ENCODE measurements at places on chromosomes 16 and 17.

- DNase-seq = no peak
Measured at GRCh38 chr16:56856876-56857447, 8.0 kb upstream of the SLC12A3 start.

- DNase-seq = no peak
Measured at GRCh38 chr16:7382521-7382920, 49.9 kb downstream of the RBFOX1 start.

DNA sequence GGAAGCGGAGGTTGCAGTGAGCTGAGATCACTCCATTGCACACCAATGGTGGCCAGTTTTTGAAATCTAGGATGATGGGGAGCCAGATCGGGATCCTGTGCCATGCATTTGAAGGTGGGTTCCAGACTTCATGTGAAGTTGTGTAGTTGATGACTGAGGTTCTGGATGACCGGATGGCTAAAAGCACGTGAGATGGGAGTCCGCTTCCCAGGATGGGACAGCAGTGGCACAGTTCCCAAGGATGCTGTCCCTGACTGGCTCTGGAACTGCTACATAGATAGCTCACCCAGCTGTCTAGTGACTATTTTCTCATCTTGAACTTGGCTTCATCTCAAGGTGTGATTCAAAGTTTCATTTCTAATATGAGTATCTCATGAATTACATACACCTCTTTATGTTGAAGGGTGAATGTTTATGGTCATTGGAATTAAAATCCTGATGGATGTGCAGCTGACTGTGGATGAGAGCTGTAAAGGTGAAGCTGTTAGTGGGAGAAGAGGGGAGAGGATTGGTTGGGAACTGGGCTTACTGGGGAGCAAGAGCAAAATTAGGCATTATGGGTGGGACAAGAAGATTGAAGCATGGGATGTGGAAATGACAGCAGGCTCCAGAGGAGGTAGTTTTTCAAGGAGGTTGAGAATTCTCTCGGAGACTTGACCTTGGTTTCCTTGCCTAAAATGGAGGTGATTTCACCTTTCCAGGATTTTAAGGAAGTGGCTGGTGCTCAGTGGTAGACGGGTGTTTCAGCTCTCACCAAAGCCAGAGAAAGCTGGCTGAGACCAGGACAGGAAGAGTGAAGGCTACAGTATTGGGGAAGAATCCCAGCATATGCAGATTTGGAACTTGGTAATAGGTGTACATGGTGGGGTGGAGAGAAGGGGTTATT, 8.2 kb downstream of the TUFM start:
- no peak for DNase-seq

- DNase-seq = peak; percentile 81
Measured at GRCh38 chr17:37024181-37024637, 75.5 kb downstream of the AATF start.

- no peak for DNase-seq
Measured at GRCh38 chr17:47077576-47077975, 98.5 kb upstream of the RPRML start.

- no peak for DNase-seq
Measured at GRCh38 chr16:67917140-67917851, 14.4 kb downstream of the CTRL start.

- DNase-seq = no peak
Measured at GRCh38 chr17:12664894-12665262, 812 bp upstream of the MYOCD start.

DNA sequence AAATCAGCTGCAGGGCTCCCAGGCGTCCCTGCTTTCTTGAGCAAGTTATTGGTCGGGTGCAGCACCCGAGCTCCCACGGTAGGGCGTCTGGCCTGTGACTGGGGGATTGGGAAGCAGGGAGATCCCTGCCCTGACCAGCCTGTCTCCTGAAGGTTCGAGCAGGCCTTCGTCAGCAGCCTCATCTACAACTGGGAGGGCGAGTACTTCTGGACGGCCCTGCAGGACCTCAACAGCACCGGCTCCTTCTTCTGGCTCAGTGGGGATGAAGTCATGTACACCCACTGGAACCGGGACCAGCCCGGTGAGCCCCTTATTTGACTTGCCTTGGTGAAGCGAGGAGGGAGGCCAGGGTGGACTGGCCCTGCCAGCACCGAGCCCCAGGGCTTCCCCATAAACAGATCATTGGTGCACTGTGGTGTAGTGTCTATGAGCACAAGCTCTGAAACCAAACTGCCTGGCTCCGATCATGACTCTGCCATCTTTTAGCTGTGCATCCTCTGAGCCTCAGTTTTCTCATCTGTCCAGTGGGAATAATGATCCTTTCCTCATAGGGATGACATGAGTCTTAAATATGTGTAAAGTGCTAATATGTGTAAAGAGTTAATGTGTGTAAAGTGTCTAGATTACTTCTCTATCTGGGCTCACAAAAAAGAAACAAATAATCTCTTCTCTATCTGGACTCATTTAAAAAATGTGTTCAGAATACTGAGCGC, 48.9 kb downstream of the MRC2 start:
- no peak for DNase-seq

DNA sequence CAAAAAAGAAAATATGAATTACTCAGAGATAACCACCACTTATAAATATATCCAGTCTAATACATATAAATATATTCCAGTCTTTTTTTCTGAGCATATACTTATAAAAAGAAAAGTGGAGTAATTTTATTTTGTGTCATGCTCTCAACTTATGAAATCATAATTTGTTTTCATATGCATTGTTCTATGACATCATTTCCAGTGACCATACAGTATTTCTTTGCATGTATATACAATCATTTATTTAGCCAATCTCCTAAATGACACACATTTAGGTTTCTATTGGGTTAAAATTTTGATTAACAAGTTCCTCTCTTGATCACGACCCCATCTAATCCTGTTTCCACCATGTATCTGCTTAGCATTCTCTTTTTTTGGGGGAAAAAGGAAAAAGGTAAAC, 16.4 kb upstream of the NDEL1 start:
- no peak for DNase-seq

GRCh38 chr17:12055889-12056288, 35.2 kb downstream of the MAP2K4 start:
- DNase-seq = no peak

DNA sequence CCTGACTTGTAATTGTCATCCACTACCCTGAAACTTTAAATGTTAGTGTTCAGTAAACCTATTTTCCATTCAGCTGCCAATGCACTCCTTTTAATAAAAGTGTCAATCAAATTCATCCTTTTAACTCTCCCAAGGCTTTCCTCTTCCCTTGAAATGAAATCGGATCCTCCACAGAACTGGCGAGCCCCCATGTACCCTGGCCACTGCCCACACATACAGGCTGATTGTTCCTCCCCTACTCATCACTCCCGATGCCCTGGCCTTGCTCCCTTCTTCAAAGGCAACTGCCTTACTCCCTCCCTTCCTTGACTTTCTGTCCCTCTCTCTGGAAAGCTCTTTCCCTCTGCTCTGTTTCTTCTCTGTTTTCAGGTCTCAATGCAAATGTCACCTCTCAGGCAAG, 7.6 kb downstream of the KRT33A start:
- DNase-seq = no peak

- peak; percentile 53 for DNase-seq
Measured at GRCh38 chr17:48907713-48908046, 527 bp upstream of the UBE2Z start.

- DNase-seq = no peak
Measured at GRCh38 chr17:6575596-6575988, 19.2 kb upstream of the PITPNM3 start.

DNA sequence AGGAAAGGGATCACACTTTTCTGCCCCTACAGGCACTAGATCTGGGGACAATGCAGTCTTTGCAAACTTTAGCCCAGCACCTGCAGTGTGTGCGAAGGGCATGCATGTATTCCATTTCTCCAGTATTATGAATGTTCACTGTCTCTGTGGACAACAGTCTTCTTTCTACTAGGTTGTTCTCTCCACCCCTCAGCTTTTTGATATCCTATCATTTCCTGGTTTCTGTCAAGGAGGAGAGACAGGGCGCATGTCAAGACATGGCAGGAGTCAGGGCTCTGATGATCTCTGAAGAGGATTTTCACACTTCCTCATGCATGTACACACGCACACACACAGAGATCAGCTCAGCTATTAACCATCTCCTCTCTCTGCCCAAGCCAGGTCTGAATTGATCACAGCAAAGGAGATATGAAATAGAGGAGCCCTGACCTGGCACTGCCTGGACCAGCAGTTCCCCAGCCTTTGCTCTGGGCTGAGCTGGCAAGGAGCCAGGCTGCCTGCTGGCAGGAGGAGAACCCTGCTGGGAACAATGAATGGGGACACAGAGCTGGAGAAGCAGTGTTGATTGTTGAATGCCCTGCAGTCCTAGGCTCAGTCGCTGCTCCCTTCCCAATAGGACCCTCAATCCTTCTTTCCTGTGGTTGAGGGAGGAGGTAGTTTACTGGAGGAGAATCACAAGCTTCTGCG, 2.6 kb downstream of the GPR179 start:
- no peak for DNase-seq

- no peak for DNase-seq
Measured at GRCh38 chr17:10741416-10742135, 11.8 kb upstream of the TMEM220 start.

GRCh38 chr17:51385208-51385607, 124.9 kb downstream of the UTP18 start:
- DNase-seq = no peak

DNA sequence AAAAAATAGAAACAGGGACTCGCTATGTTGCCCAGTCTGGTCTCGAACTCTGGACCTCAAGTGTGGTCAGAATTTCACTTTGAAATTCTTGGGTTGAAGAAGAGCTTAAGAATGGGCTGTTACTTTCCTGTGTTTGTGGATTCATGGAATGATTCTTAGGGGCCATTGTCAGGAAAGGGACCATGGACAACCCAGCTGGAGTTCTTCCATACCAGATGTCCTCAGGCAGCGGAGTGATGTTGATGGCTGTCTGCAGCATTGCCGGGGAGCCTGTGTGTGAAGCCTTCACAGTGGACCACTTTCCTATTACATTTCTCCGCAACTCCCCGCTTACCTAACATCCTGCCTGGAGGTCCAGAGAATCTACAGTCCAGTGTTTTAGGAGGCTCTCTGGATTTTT, 145.9 kb downstream of the CLEC16A start:
- DNase-seq = no peak

- no peak for DNase-seq
Measured at GRCh38 chr17:47276444-47276843, 22.8 kb downstream of the ITGB3 start.

DNA sequence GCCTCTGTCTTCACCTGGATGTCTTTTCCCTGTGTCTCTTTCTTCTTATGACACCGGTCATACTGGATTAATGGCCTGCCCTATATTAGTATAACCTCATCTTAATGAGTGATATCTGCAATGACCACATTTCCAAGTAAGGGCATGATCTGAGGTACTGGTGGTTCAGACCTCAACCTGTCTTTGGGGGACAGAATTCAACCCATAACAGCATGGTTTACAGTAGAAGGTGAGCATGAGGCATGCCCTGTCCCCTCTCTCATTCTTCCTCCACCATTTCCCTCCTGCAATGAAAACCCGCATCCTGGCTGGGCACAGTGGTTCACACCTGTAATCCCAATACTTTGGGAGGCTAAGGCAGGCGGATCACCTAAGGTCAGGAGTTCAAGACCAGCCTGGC, 2.8 kb upstream of the RAB37 start:
- no peak for DNase-seq

DNA sequence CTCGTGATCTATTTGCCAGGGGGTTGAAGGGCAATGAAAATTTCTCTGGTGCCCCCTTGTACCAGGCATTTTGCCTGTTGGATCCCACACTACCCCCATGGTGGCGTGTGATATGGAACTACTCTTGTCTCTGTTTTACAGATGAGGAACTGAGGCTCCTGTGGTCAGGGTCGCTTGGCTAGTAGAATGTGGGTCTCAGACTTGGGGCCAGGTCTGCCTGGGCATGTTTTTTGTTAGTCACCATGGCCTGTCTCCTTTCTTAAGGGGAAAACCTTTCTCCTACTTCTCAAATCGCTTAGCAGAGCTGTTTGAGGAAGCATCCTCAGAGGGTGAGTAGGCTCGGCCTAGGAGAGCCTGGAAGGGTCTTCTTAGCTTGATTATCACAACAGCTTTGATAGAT, 51.2 kb downstream of the CLEC16A start:
- peak; percentile 13 for DNase-seq

- DNase-seq = no peak
Measured at GRCh38 chr17:586920-587685, 127.5 kb downstream of the VPS53 start.

- peak; percentile 8 for DNase-seq
Measured at GRCh38 chr16:9647981-9648701, 534.1 kb downstream of the GRIN2A start.

DNA sequence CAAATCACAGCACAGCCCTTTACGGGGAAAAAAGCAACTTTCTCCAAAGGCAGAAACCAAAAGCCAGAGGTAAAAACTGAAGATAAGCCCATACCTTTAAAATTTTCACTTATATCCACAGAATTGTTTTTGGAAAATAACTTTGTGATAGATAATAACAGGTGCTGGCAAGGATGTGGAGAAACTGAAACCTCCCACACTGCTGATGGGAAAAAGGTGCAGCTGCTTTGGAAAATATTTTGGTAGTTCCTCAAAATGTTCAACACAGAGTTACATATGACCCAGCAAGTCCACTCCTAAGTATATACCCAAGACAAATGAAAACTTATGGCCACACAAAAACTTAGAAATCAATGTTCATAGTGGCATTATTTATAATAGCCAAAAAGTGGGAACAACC, 12.2 kb downstream of the EFTUD2 start:
- no peak for DNase-seq

GRCh38 chr16:12740986-12741610, 62.6 kb downstream of the CPPED1 start:
- DNase-seq = no peak

GRCh38 chr16:79089735-79090284, 510.7 kb downstream of the MAF start:
- peak; percentile 55 for DNase-seq

GRCh38 chr17:5789528-5789927, 205.2 kb upstream of the NLRP1 start:
- no peak for DNase-seq

- no peak for DNase-seq
Measured at GRCh38 chr17:1142561-1142971, 37.2 kb downstream of the ABR start.

GRCh38 chr16:28925386-28926228, 569 bp upstream of the RABEP2 start:
- peak; percentile 66 for DNase-seq

DNA sequence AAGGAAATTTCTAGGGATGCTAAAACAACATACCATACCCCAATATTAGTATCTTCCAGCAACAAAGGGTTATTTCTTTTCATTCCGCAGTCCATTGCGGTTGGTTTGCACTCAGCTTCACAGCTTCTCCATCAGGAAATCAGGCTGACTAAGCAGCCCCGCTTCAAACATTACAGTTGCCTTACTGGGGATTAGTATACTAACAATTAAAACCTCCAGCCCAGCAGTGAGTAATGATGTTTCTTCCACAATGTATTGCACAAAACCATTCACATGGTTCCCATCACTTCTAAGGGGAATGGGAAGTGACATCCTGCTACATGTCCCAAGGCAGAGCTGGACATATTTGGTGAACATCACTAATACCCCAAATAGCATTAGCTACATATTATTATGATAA, 1384.9 kb downstream of the CDH8 start:
- no peak for DNase-seq
